ENCODE measurements at places on chromosomes 12 and 14. TPM values are rescaled to one million over a fixed set of nuclear protein-coding genes. Genes with fewer than 3 reads are reported as not detected.

GRCh38 chr12:67969134-67969802 lies 20.0 kb upstream of the IFNG-AS1 start:
- no peak overlapping the region for H3K4me3 ChIP-seq
- H3K27ac ChIP-seq: no peak overlapping the region
- H3K36me3 ChIP-seq: peaks cover 6% of the 10 kb centered on the region
- H3K4me1 ChIP-seq: no peaks in the 10 kb centered on the region
- H3K27me3 ChIP-seq: peaks cover 22% of the 10 kb centered on the region

GRCh38 chr12:68042212-68042699 lies 53.0 kb downstream of the IFNG-AS1 start:
- peak overlapping the region; percentile 88 for H3K27ac ChIP-seq
- H3K4me1 ChIP-seq: peaks cover 61% of the 10 kb centered on the region
- peak; percentile 77 for DNase-seq

- H3K4me3 ChIP-seq: no peak overlapping the region
- no peaks in the 10 kb centered on the region for H3K27me3 ChIP-seq
- H3K27ac ChIP-seq: no peak overlapping the region
- H3K36me3 ChIP-seq: no peaks in the 10 kb centered on the region
- DNase-seq: no peak
These were observed 37.4 kb downstream of the RCOR1 start for GRCh38 chr14:102629808-102630350.

DNA sequence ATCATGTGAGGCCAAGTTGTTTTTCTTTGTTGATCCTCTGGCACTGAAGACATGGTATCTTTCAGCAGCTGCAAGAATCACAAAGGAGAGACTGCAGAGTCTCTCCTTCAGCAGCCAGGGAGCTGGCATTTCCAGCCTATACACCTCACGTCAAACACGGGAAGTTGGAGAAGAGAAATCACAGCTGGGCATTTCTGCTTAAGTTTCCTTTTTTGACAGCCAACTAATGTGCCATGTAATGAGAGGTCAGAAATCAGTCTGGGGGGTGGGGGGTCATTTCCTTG lies 28.3 kb downstream of the PHLDA1 start:
- H3K36me3 ChIP-seq: no peaks in the 10 kb centered on the region
- H3K4me3 ChIP-seq: no peak overlapping the region
- H3K4me1 ChIP-seq: peaks cover 16% of the 10 kb centered on the region
- peaks cover 7% of the 10 kb centered on the region for H3K27me3 ChIP-seq
- H3K27ac ChIP-seq: no peak overlapping the region

The PROX2 gene
- total RNA-seq: 0.56 TPM

GRCh38 chr14:54098536-54098935 lies 141.9 kb upstream of the BMP4 start:
- H3K36me3 ChIP-seq: peaks cover 6% of the 10 kb centered on the region
- no peak for DNase-seq
- no peak overlapping the region for H3K27ac ChIP-seq
- H3K4me3 ChIP-seq: no peak overlapping the region
